IPS DF 6.9 (cell line): ENCODE measurements at places on chromosomes 2 and 18.

- no peak for DNase-seq
- no peaks in the 10 kb centered on the region for H3K36me3 ChIP-seq
- no peak overlapping the region for H3K4me3 ChIP-seq
- no peaks in the 10 kb centered on the region for H3K27me3 ChIP-seq
- H3K27ac ChIP-seq: no peak overlapping the region
Measured at GRCh38 chr2:128422571-128422970, 103.9 kb upstream of the HS6ST1 start.

- H3K27me3 ChIP-seq: no peaks in the 10 kb centered on the region
- no peak overlapping the region for H3K4me3 ChIP-seq
- H3K4me1 ChIP-seq: no peaks in the 10 kb centered on the region
- no peaks in the 10 kb centered on the region for H3K36me3 ChIP-seq
- H3K27ac ChIP-seq: no peak overlapping the region
Measured at GRCh38 chr18:22503803-22504202, 86.1 kb upstream of the CTAGE1 start.

- no peak for DNase-seq
- no peak overlapping the region for H3K27ac ChIP-seq
- H3K27me3 ChIP-seq: no peaks in the 10 kb centered on the region
- H3K36me3 ChIP-seq: no peaks in the 10 kb centered on the region
- H3K4me3 ChIP-seq: no peak overlapping the region
Measured at GRCh38 chr18:1294229-1294628, 389.6 kb downstream of the ADCYAP1 start.

DNA sequence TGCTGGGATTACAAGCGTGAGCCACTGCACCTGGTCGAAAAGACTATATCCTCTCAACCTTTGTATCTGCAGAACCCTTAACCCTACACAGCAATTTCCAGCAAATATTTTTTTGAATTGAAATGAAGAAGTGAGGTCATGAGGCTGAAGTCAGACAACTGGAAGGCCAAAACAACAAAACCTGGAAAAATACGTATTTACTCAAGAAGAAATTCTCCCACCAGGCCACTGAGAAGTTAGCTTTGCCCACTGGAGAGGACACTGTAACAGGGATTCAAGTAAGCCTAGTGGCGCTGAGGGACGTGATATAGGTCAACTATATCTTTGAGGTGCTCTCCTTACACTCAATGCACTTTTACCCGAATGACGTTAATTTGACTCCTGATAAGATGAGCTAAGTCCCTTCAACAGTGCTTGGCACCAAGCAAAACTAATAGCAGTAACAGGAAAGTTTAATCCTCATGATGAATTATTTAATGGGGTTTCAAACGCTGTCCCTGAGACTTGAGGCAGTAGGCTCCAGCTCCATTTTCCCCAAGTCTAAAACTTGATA, 1.9 kb downstream of the HDLBP start:
- H3K27ac ChIP-seq: no peak overlapping the region
- H3K4me1 ChIP-seq: no peaks in the 10 kb centered on the region
- DNase-seq: no peak
- H3K36me3 ChIP-seq: no peaks in the 10 kb centered on the region
- H3K27me3 ChIP-seq: no peaks in the 10 kb centered on the region
- no peak overlapping the region for H3K4me3 ChIP-seq

- DNase-seq: no peak
- no peak overlapping the region for H3K27ac ChIP-seq
- H3K4me1 ChIP-seq: peaks cover 4% of the 10 kb centered on the region; the same call in 1 of the 2 replicates
- H3K36me3 ChIP-seq: no peaks in the 10 kb centered on the region
Measured at GRCh38 chr18:59650266-59650820, 46.9 kb downstream of the CCBE1 start.

DNA sequence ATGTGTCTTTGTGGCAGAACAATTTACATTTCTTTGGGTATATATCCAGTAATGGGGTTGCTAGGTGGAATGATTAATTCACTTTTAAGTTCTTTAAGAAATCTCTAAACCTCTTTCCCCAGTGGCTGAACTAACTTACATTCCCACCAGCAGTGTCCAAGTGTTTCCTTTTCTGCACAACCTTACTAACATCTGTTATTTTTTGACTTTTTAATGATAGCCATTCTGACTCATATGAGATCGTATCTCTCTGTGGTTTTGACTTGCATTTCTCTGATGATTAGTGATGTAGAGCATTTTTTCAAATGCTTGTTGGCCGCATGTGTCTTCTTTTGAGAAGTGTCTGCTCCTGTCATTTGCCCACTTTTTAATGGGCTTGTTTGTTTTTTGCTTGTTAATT, 43.1 kb upstream of the PTH2R start:
- no peak overlapping the region for H3K4me3 ChIP-seq
- no peaks in the 10 kb centered on the region for H3K36me3 ChIP-seq
- H3K4me1 ChIP-seq: no peaks in the 10 kb centered on the region
- no peak for DNase-seq
- H3K27me3 ChIP-seq: no peaks in the 10 kb centered on the region

- no peaks in the 10 kb centered on the region for H3K36me3 ChIP-seq
- no peak overlapping the region for H3K4me3 ChIP-seq
- H3K27me3 ChIP-seq: no peaks in the 10 kb centered on the region
- no peak overlapping the region for H3K27ac ChIP-seq
- no peak for DNase-seq
Measured at GRCh38 chr2:16728351-16729136, 62.9 kb upstream of the CYRIA start.

GRCh38 chr2:204109681-204110080, 173.1 kb downstream of the ICOS start:
- DNase-seq: no peak
- no peaks in the 10 kb centered on the region for H3K36me3 ChIP-seq
- H3K27ac ChIP-seq: no peak overlapping the region
- H3K4me1 ChIP-seq: no peaks in the 10 kb centered on the region; the same call in 1 of the 2 replicates
- no peak overlapping the region for H3K4me3 ChIP-seq
- no peaks in the 10 kb centered on the region for H3K27me3 ChIP-seq

DNA sequence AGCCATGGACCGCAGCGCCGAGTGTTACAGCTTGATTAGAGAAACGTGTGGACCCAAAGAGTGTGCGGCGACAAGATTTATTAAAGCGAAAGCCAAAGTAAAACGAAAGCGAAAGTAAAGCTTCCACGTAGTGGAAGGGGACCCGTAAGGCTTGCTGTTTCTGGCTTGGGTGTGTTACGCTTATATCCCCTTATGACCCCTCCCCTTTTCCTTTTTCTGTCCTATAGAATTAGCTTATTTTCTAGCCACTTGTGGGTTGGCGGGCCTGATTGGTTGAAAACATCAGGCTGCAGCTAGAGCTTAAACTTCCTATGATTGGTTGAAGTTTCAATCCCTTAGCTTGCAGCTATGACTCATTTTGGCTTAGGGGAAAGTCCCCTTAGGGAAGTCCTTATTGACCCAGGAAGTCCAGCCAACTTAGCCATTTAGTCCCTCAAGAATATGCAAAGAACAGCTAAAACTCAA, 969.7 kb downstream of the DCDC2C start:
- H3K27ac ChIP-seq: no peak overlapping the region
- H3K4me1 ChIP-seq: no peaks in the 10 kb centered on the region
- DNase-seq: no peak
- no peaks in the 10 kb centered on the region; the same call in 1 of the 2 replicates for H3K36me3 ChIP-seq

DNA sequence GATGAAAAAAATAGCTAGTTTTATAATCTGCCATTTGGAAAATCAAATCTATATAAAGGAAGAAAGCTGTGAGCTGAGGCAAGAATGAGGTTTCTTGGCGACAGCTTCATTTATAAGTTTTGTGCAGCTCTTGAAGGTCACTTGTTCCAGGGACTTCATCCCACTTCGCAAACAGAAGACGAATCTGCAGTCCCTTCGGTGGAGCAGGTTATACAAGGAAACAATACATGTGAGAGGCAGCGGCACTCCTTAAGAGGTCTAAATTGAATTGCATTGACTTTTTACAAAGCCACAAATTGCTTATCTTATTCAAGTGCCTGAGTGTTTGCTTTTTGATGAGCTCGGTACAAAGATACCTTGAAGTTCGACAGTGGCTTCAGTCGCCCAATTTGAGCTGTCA, 72.2 kb downstream of the C1QL2 start:
- no peak overlapping the region for H3K4me3 ChIP-seq
- H3K36me3 ChIP-seq: no peaks in the 10 kb centered on the region
- H3K4me1 ChIP-seq: no peaks in the 10 kb centered on the region
- no peaks in the 10 kb centered on the region for H3K27me3 ChIP-seq
- DNase-seq: no peak

- no peaks in the 10 kb centered on the region for H3K27me3 ChIP-seq
- peaks cover 2% of the 10 kb centered on the region; the same call in 1 of the 2 replicates for H3K4me1 ChIP-seq
- no peak overlapping the region for H3K27ac ChIP-seq
- H3K36me3 ChIP-seq: no peaks in the 10 kb centered on the region
- no peak for DNase-seq
Measured at GRCh38 chr2:44242904-44243303, 32.4 kb upstream of the SLC3A1 start.

- peak overlapping the region; percentile 36; the same call in 1 of the 2 replicates for H3K4me3 ChIP-seq
- DNase-seq: no peak
- peaks cover 4% of the 10 kb centered on the region; the same call in 1 of the 2 replicates for H3K4me1 ChIP-seq
- no peak overlapping the region for H3K27ac ChIP-seq
Measured at GRCh38 chr2:159903443-159904126, 105.6 kb upstream of the CD302 start.

DNA sequence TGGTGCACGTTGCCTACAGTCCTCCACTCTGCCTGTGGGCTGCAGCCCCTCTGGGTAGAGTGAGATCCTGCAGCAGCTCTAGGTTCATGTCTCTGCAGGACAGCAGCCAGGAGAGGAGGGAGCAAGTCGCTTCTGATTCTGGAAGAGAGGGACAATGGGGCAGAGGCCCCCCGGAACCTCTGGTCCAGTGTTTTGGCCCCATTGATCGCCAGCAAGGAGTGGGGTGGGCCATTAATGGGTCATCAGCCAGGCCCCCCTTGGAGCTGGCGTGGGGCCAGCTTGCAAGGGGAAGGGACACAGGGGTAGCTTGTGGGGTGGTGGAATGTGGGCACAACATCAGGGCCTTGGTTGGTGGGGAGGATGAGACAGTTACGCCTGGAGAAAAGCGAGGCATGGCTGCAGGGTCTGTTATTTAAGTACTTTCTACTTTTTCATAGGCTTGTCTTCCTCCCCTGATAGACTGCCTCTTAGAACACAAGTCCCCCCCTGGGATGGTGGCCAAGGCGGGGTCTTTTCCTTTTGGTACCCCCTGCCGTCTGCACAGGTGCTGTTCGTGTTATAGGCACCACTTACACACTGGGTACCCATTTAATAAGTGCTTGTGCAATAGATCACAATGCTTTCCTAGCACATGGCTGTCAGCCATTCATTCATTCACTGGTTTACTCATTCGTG, 44.6 kb downstream of the INHBB start:
- H3K27me3 ChIP-seq: no peaks in the 10 kb centered on the region
- H3K36me3 ChIP-seq: no peaks in the 10 kb centered on the region
- H3K4me1 ChIP-seq: no peaks in the 10 kb centered on the region
- no peak for DNase-seq

DNA sequence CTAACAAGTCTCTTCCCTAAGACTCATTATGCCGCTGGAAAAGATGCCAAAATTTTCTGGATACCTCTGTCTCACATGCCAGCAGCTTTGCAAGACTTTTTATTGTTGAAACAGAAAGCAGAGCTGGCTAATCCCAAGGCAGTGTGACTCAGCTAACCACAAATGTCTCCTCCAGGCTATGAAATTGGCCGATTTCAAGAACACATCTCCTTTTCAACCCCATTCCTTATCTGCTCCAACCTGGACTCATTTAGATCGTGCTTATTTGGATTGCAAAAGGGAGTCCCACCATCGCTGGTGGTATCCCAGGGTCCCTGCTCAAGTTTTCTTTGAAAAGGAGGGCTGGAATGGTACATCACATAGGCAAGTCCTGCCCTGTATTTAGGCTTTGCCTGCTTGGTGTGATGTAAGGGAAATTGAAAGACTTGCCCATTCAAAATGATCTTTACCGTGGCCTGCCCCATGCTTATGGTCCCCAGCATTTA, 26.3 kb downstream of the DHRS9 start:
- H3K4me1 ChIP-seq: no peaks in the 10 kb centered on the region
- no peak overlapping the region for H3K4me3 ChIP-seq
- no peak for DNase-seq
- no peak overlapping the region for H3K27ac ChIP-seq

DNA sequence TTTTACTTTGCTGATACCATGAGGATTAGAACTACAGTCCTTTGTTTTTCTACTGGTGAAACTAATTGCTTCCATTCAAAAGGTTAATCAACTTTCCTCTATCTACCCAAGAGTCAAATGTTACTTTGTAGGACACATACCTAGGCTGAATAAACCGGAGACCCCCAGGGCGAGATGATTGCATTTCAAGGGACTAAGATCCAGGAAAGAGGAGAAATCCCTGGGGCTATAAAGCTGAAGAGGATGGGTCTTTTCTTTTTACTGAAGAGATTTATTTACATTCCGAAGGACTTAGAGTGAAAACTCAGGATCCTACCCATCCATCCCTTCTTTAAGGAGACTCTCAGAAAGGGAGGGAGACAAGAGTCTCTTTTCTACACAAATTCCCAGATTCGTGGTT, 331.9 kb downstream of the CDH19 start:
- DNase-seq: peak; percentile 82

GRCh38 chr2:122389694-122390093, 634.2 kb downstream of the TSN start:
- H3K27me3 ChIP-seq: no peaks in the 10 kb centered on the region
- H3K4me1 ChIP-seq: no peaks in the 10 kb centered on the region
- no peak overlapping the region for H3K4me3 ChIP-seq
- no peak for DNase-seq
- H3K36me3 ChIP-seq: no peaks in the 10 kb centered on the region

DNA sequence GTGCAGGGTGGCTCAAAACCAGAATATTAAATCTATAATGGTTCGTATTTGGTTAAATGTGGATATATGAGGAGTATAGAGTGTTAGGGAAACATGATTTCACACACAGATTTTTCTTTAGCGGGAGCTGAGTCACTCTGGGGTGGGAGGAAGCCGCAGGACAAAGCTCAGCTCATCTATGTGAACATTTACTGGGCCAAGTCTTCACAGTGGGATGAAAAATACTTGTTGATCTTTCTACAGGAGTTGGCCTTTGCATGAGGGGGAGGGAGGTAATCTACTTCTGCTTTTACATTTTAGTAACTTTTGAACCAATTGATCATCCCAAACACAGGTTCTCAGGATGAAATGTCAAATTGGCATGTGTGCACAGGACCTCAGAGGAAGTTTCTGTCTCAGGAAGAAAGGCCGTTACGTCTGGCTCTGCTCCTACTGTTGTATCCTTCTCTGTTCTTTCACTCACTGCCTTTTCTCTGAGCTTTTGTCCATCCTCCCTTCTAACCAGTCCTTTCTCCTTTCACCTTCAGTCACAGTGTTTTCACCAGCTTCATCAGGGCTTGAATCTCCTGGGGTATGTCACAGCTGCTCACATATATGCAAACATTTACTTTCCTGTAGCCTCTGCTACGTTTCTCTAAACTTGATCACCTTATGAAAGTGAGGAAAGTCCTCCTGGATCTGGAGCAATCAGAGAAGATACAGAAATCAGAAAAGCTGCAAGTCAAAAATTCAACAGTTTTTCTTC, 943.3 kb upstream of the FANCL start:
- H3K4me1 ChIP-seq: no peaks in the 10 kb centered on the region
- H3K27ac ChIP-seq: no peak overlapping the region
- H3K4me3 ChIP-seq: no peak overlapping the region
- H3K27me3 ChIP-seq: no peaks in the 10 kb centered on the region

GRCh38 chr2:82993609-82994008, 1465.5 kb downstream of the SUCLG1 start:
- H3K4me3 ChIP-seq: no peak overlapping the region
- H3K36me3 ChIP-seq: no peaks in the 10 kb centered on the region
- H3K27me3 ChIP-seq: no peaks in the 10 kb centered on the region
- H3K4me1 ChIP-seq: no peaks in the 10 kb centered on the region
- DNase-seq: no peak
- no peak overlapping the region for H3K27ac ChIP-seq

GRCh38 chr2:224884188-224884587, 158.1 kb downstream of the DOCK10 start:
- H3K4me3 ChIP-seq: no peak overlapping the region
- no peak for DNase-seq
- H3K36me3 ChIP-seq: no peaks in the 10 kb centered on the region
- H3K27me3 ChIP-seq: no peaks in the 10 kb centered on the region
